ENCODE measurements at places on chromosomes 2 and 18. TPM values are rescaled to one million over a fixed set of nuclear protein-coding genes. Genes with fewer than 3 reads are reported as not detected.

Gene LPIN2
- 20.3 TPM for total RNA-seq

DNA sequence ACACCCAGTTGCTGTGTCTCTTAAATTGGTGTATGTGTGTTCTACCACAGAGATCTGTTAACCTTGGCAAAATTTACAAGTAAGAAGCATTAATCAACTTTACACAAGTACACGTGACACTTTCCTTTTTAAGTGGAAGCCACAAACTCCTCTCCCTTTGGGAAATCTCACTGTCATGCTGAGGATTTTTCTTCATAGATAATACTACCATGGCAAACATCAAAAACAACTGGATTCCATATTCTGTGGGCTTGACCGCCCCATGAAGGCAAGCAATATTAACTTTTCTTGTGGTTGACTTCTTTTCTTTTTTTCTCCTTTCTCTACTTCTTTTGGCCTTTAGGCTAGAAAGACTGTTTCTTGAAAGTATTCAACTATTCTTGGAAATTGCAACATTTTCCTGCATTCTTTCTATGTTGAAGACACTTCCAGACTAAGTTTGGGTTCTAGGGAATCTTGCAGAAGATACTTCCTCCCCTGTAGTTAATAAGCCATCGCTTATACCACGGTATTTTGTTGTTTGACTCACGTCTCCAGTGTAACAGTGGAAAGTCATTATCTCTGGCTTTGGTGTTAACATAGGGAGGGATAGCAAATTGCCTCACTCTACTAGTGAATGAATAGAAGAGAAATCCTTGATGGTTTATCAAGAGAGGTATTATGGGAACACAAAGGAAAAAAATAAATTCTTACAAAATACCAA lies 79.5 kb downstream of the SLC8A1 start:
- DNase-seq: no peak

DNA sequence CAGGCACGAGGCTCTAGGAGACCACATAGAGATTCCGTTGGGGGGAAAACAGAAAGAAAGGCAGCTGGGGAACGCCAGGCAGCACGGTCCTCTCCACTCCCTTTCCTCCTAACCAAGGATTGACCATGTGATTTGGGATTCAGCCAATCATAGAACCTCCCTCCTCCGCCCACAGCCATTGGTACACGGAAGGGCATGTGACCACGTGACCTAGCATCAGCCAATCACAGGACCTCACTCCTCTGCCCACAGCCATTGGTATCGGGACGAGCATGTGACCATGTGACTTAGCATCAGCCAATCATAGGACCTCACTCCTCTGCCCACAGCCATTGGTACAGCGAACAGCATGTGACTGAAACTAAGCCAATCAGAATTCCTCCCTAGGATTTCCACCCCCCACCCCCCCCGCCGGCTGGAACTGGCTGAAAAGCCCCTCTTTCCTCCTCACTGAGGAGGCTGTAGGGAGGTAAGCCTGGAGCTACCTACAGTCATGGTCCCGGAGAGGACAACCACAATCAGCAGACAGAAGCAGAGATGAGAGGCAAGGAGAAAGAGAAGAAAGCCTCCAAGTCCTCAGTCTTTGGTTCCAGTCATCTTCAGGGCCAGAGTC lies 7.6 kb downstream of the SERPINE2 start:
- no peak for DNase-seq

DNA sequence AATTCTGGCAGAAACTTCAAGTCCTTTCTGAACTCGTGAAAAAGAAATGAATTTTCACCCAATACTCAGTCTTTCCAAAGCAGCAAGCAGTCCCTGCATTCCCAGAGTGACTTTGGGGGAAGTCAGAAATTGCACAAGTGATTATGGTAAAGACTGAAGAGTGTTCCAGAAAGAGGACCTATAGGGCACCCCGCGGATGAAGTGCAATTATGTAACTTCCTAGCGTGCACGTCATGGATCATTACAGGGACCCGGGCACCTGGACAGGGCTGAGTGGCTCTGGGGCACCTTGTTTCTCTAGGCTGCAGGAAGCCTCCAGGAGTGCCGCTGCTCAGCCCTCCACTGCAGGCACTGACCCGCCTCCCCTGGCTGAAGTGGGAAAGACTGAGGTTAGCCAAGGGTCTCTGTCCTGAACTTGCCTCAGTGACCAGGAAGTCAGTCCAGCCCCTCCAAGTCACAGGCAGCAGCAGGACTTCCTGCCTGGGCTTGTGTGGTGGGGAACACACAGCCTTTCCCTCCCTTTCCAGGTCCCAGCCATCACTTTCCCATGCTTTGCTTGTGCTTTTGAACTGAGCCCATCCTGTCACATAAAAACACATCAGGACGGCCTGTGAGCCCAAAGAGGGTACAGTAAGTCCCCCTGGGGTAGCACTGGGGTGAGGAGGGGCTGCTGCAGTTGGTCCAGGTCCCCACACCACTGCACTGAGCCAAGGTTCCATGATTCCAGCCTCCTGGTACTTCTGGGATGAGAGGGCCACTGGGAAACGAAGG lies 19.8 kb downstream of the TMEM185B start:
- peak; percentile 12 for DNase-seq

Gene LIMS4
- total RNA-seq: 2.6 TPM

- no peak for DNase-seq
Measured at GRCh38 chr2:196356332-196356731, 185.0 kb upstream of the STK17B start.

Gene SUCLG1
- 49.0 TPM for total RNA-seq

Gene GNAL
- 40.8 TPM for total RNA-seq

GRCh38 chr2:29059624-29060023 lies 14.7 kb downstream of the PCARE start:
- no peak for DNase-seq

DNA sequence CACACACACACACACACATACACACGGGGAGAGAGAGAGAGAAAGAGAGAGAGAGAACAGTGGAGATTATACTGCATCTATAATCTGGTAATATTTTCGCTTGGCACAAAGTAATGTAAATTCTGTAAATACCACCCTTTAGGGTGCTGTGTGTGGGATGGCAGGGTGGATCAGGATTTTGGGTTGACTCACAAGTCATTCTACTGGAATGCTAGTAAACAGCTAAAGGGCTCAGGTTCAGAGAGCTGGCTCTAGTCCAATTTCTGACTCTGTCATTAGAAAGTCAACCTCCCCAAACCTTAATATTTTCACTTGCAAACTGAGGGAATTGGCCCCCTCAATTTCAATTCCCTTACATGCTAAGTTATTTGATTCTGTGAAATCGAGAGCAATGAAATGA lies 308.3 kb downstream of the TSN start:
- peak; percentile 31 for DNase-seq

DNA sequence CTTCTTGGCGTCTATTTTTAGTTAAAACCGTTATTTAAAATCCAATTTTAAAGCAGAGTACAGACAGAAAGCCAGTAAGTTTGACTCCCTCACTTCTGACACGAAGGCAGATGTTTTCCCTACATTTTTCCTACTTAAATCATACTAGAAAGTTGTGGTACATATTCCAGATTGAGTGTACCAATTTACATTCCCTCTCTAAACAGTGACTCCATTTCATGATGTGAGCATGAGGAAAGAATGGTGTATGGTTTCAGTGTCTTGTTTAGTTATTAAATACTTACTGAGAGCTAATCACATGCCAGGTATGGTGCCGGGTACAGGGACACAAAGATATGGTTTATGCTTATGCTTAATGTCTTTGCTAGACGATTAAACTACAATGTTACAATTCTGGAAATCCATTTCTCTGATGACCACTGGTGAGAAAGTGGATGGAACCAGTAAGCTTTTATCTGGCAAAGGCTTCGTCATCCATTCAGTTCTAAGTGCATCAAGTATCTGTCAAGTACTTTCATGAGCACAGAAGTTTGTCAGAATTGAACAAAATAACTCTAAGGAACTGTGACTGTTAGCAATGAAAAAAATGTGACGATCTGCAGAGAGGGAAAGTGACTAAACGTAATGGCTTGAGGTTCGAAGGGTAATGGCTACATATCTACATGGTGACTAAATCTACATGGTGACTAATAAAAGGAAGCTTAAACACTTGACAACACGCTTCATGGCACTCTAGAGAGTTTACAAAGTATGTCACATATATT lies 25.7 kb downstream of the MAP4K3 start:
- DNase-seq: peak; percentile 75

DNA sequence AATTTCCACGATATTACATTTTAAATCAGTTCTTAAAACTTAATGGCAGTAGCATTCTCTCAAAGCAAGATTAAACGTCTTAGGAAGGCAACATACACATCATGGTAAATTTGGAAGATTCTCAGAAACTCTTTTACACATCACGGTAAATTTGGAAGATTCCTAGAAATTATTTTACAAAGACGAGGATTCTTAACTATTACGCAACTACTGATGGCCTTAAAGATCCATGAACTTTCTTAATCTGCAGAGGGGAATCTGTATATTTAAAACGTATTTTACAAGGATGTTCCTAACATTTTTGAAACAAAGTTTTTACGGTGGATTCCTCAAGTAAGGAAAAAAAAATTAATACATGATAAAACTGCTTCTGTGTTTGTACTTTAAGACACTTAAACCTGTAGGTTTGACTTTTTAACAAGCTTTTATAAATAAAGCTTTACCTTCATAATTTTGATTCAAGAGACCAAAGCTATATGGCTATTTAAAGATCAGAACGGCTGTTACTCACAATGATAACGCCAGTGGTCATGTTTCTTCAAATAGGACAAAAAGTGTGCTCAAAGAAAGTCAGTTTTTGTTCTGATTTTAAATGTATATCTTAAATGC lies 1.7 kb downstream of the ATF2 start:
- no peak for DNase-seq

Gene CAPN14
- total RNA-seq: 0.17 TPM

DNA sequence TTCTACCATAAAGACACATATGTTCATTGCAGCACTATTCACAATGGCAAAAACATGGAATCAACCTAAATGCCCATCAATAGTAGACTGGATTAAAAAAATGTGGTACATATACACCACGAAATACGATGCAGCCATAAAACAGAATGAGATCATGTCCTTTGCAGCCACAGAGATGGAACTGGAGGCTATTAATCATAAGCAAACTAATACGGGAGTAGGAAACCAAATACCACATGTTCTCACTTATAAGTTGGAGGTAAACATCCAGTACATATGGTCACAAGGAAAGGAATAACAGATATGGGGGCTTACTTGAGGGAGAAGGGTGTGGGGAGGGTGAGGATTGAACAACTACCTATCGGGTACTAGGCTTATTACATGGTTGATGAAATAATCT lies 7.7 kb downstream of the HMSD start:
- no peak for DNase-seq

Gene CRIM1
- 237 TPM for total RNA-seq

Gene CFAP65
- 0.50 TPM for total RNA-seq

GRCh38 chr2:239639421-239640185 lies 238.8 kb upstream of the HDAC4 start:
- no peak for DNase-seq

GRCh38 chr2:223439786-223440185 lies 162.4 kb downstream of the SCG2 start:
- DNase-seq: no peak

DNA sequence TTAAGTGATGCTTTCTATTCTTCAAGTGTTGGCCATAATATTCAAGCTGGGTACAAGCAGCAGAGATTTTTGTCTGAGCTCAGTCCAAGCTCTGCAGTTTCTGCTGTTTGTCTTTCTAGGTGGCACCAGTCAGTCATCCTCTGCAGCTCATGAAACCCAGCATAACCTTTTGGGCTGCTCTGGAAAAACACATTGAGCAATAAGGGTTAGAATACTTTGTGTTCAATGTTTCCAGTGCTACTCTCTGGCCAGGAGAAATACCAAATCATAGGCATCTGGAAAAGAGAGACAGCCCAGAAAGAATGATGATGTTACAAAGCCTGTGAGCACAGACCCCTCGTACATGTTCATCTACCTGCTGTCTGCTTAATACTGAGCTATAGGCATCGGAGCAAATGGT lies 19.5 kb upstream of the WIPF1 start:
- no peak for DNase-seq

DNA sequence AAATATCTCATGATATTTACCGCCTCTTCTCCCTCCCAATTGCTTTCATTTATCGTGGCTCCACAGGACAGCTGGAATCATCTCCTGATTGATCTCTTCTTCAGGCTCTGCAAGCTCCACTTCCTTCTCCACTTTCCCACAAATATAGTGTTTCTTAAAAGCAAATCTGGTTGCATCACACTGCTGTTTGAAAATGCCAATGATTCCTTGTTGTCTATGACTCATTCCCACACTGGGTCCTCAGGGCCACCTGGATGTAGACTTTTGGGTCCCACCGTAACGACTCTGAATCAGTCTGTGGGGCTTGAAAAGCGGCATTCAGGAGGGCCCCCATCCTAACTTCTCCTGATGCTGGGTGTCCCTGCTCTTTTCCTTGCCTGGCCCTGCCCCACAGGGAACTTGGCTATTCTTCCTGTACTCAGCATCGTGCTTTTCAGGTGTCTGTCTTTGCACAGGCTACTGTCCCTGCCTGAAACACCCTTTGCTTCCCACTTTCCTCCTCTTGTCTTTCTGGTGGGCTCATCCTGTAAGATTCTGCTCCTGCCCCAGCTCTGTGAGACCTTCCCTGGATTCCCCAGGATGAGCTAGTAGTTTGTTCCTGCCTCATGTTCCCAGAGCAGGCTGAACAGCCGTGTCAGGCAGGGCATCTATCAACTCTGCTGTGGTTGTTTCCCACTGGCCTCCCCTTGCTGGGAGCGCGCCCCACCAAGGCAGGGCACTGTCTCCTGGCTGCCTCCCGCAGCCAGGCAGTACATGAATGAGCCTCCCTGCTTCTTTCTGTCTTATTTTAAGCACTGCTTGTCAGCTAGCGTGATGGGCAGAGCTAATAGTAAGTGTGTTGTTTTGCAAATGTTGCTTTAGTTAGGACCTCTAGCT lies 111.9 kb downstream of the KCTD1 start:
- DNase-seq: peak; percentile 72

All from mammary epithelial cell (primary cell).